Right forelimb (tissue), 1 donor: ENCODE measurements at places on chromosomes 7 and 10.

- no peak for DNase-seq
Observed at GRCh38 chr10:85413570-85413969, 953.0 kb downstream of the GRID1 start.

- no peak for DNase-seq
Observed at GRCh38 chr10:26242706-26243350, 26.3 kb downstream of the GAD2 start.

DNA sequence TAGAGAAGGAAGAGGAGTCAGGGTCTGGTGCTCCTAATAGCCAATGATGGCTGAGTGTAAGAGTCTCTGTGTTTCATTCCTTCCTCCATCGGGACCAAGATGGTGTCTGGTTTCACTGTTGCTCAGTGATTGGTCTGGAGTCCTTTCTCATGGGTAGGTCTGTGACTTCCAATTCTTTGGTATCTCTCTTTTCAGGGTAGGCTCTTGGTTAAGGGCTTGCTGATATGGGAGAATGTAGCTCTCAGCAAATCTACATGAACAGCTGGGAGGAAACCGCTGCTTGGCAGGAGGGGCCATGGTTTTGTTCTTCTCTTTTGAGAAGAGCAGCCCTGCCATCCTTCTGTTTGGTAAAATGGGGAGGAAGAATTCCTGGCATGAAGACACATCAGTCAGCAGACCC is 209.1 kb upstream of the PODXL start:
- DNase-seq = no peak

GRCh38 chr10:116849248-116850057 is at the start of gene ENO4:
Gene ENO4, plus strand, starts transcription at chr10:116849499. Its CDS starts 68 bp downstream, at chr10:116849567.
- peak; percentile 93 for DNase-seq
